ENCODE measurements at places on chromosomes 2 and 18.

GRCh38 chr18:12883684-12884405, at the start of gene PTPN2:
Gene PTPN2 (minus strand): TSS chr18:12884237. CDS start chr18:12884141, 96 bp downstream.
- DNase-seq = peak; percentile 97

GRCh38 chr2:11068079-11068741, 87.1 kb upstream of the SLC66A3 start:
- DNase-seq = no peak

DNA sequence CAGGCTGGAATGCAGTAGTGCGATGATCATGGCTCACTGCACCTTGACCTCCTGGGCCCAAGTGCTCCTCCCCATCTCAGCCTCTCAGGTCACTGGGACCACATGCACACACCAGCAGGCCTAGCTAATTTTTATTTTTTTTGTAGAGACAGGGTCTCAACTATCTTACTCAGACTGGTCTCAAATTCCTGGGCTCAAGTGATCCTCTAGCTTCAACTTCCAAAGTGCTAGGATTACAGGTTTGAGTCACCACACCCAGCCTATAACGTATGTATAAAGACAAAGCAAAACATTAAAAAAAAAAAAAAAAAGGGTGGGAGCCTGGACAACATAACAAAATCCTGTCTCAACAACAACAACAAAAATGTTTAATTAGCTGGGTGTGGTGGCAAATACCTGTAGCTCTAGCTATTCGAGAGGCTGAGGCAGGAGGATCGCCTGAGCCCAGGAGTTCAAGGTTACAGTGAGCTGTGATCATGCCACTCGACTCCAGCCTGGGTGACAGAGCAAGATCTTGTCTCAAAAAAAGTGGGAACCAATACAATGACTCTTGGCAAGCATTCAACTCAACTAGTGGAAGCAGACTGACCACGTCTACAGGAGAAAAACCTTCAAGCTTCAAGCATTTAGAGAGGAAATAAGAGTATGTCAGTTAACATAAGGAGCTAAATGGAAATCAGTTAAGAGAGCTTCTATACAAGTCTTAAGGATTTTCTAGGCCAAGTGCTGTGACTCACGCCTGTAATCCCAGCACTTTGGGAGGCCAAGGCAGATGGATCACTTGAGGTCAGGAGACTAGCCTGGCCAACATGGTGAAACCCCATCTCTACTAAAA, 2.6 kb downstream of the GTF3C2 start:
- no peak for DNase-seq

GRCh38 chr2:218323526-218324472, 31.5 kb upstream of the TMBIM1 start:
- no peak for DNase-seq

DNA sequence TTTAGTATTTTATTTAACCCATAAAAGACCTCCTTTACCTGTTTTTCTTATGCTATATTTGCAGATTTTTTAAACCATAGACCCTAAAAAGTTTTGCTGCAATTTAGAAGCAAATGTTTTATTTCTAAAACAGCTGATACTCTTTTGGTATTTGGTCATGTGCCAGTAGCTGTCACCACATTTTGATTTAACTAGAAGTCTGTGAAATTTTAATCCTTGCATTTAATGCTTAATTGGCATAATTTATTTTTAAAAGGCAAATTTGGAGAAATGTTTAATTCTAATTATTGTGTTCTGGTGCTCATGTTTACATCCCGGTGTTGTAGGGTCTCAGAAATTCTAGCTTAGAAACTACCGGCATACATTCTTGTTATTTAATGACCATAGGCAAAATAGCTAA, 111.8 kb downstream of the TTC27 start:
- DNase-seq = no peak

DNA sequence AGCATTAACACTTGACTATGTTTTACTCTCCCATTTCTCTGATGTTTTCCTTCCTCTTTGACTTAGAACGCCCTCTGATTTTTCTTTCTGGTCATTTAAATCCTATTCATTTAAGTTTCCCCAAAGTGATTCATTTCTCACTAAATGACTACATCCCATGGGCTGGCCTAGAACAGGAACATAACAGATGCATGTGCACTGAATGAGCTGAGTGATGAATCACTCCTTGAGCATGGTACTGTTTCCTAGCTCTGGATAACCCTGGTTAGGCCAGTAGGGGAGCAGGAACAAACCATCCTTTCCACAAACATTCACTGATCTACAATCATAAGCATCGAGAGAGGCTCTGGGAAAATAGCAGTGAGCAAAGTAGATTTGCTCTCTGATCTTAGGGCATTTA, 221.9 kb upstream of the SETBP1 start:
- no peak for DNase-seq

DNA sequence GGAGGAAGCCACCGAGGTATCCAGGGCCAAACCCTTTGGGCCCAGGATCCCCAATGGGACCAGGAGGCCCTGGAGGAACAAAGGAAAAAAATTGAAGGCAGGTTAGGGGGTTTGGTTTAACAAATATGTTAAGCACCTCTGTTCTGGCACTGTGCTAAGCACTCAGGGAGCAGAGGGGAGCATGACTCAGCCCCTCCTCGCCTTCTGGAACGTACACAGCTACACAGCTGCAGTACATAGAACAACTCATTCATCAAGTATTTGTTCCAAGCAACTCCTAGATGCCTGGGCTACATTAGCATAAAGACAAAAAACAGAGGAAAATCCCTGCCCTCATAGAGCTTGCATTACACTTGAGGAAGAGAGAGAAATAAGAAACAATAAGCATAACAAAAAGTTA, 153.6 kb downstream of the COL4A4 start:
- no peak for DNase-seq

- DNase-seq = no peak
Observed at GRCh38 chr18:66990909-66991308, 387.0 kb upstream of the CDH19 start.

Measured in hematopoietic multipotent progenitor cell (in vitro differentiated cells).